ENCODE measurements at places on chromosomes 2 and 18.

- DNase-seq, result no peak
Measured at GRCh38 chr2:47083005-47083404, 72.1 kb downstream of the STPG4 start.

DNA sequence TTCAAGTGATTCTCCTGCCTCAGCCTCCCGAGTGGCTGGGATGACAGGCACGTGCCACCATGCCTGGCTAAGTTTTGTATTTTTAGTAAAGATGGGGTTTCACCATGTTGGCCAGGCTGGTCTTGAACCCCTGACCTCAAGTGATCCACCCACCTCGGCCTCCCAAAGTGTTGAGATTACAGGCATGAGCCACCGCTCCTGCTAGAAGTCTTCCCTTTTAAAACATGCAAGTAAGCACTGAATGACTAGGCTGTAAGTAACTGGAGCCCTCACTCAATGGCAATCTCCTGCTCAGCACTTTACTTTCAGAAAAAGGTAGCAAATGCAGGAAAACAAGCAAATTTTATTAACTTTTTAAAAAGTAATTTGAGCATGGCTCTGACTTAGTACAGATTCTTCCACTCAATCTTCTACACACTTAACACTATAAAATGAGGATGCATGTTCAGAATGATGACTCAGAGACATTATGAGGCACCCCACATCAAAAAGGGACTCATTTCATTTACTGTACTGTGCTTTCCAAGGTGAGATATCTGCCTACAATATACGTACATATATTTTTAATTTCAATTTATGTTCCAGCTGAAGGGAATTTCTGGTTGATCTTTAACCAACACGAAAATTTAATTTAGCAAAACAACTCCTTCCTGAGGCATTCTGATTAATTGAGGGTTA, 6.6 kb upstream of the NCK2 start:
- DNase-seq, result peak; percentile 38

- no peak for DNase-seq
Measured at GRCh38 chr2:76467326-76467725, 756.6 kb upstream of the GCFC2 start.

- DNase-seq, result no peak
Measured at GRCh38 chr2:122267947-122268346, 512.5 kb downstream of the TSN start.

DNA sequence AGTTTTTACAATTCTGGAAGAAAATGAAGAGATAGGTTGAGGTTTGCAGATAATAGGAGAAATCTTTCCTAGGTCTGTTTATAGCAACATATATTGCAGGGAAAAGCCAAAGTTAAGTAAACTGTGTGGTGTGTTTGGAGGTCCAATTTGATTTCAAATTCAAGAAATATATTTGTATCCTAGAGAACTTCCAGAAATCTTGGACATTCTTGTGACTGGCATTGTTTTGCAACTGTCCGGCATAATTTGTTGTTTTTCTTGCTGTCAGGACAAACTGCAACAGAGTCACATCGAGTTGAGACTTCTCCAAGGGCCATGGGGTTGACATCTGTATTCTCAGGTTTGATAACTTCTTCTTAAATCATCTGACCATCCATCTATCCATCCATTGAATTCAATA, 170.9 kb upstream of the ZEB2 start:
- DNase-seq, result no peak

GRCh38 chr18:33184175-33184574, 256.3 kb downstream of the CCDC178 start:
- no peak for DNase-seq

DNA sequence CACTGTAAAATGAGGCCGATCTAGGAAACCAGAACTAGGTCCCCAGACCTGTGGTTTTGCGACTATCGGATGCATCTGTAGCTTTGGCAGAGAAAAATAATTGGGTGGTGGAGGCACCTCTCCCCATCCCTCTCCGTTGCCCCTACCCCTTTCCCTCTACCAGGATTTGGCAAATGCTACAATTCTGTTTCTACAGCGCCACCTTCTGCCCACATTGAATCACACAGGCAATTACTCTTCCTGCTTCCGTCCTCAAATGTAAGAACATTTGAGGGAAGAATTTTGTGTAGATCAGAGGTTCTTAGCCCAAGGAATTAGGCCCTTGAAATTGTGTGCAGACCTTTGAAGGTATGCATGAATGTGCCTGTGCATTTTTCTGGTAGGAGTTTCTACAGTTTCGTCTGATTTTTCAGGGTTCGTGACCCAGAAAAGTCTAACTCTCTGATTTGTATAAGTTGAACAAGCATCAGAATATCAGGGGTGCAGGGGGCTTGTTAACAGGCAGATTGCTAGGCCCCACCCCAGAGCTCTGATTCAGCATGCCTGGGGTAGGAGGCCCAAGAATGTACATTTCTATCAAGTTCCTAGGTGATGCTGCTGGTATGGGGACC, 11.2 kb downstream of the ATP6V1B1 start:
- DNase-seq, result peak; percentile 36

DNA sequence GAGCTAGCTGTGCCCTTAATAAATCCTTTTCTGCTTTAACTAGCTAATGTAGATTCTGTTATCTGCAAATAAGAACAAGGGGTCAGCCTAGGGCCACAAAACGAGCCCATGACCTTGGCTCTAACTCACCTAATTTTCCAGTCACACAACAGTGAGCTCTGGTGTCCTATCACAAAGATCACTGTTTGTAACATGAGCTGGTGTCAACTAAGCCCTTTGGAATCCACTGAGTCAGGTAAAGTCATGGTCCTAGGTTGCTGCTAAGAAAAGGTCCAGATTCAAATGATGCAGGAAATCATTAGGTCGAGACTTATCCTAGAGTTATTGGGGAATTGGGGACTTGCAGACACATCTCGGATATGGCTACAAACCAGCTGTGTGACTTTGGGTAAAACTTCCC, 49.9 kb downstream of the ST8SIA5 start:
- DNase-seq, result no peak

DNA sequence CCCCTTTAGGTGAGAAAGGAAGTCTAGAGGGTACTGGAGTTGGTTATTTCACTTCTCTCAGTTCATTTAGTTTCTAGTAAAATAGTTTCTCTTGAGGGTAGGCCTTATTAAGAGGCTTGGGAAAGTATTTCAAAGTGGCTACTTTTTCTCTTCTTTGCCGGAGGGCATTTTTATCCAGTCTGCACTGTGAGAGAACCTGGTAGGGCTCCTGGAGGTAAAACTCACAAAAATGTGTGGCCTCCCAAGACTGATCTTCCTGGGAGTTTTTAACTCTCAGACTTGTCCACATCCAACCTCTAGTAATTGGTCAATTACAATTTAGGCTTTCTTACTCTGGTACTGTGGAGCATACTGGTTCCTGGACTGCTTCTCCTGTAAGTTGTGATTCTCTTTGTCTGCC, 28.0 kb downstream of the EHBP1 start:
- no peak for DNase-seq

GRCh38 chr2:231514951-231515297, 15.3 kb downstream of the NMUR1 start:
- DNase-seq, result no peak

DNA sequence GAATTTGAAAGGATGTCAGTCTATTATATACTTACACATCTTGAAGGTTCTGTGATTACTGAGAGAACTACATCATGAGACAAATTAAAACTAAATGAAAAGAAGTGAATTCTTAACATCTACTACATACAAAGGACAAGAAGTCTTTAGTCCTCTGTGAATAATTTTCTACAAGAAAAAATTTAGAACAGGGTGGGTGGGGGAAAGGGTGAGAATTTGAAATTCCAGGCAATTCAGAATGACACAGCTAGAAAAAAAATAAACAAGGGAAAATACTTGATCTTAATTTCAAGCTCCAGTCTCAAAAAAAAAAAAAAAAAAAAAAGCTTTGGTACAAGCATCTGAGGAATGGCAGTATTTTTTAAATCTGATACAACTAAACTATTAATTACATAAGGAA, 15.5 kb downstream of the CUL3 start:
- DNase-seq, result no peak

All from T follicular helper cell (primary cell).